ENCODE measurements at places on chromosomes 7 and 10.

DNA sequence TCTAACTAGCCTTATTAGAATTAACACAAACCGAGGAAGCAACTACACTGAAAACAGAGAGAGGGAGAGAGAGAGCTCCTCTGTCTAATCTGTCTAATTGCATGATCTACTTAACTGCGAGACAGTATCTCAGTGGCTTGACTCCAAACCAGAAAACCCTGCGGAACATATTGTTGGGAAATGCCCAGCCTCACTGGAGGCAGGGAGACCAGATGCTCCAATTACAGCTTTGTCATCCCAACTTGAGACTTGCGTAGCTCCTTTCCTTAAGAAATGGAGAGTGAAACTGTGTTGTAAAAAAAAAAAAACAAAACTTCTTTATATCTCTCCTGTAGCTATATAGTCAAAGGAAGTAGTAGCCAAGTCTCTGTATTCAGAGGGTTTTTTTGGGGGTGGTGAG, 52.0 kb upstream of the ZNRF2 start:
- DNase-seq = no peak

- no peak for DNase-seq
Observed at GRCh38 chr7:82390936-82391335, 52.6 kb downstream of the CACNA2D1 start.

DNA sequence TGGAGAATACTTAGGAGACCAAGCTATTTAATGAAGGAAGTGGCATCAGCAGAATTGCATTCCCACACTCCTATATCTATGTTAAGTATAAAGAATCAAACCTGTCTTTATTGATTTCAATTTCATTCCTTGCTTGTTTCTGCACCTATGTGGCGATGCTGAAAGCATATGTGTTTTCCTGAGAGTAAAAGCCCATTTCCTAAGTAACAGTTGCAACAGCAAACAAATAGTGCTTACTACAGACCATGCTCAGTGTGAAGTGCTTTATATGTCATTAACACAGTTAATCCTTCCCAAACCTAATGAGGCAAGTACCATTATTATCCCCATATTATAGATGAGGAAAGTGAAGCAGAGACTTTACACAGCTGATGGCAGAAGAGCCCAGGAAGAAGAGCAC, 552.1 kb downstream of the PARD3 start:
- no peak for DNase-seq

DNA sequence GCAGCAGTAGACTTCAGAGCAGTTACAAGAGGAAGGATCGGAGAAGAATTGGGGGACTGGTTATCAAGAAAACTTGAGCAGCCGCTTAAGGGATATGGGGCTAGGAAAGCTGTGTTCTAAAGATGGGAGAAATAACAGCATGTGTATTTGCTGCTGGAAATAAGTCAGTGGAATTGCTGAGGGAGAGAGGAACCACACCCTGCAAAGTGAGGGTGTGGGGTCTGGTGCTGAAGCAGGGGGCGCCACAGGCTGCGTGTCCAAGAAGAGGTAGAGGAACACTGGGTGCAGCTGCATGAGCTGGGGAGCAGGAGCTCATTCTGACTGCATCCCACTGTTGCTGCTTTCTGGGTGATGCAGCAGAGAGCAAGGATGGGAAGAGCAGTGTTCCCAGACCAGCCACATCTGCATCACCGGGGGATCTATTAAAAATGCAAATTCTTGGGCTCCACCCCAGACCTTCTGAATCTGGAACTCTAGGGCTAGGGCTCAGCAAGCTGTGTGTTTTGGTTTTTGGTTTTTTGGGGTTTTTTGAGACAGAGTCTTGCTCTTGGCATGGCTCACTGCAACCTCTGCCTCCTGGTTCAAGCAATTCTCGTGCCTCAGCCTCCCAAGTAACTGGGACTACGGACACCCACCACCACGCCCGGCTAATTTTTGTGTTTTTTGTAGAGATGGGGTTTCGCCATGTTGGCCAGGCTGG, 97.1 kb upstream of the DNAJB6 start:
- no peak for DNase-seq

- DNase-seq = no peak
Observed at GRCh38 chr10:31932838-31933237, 4.2 kb upstream of the ARHGAP12 start.

GRCh38 chr10:35911954-35912353, 269.9 kb upstream of the FZD8 start:
- no peak for DNase-seq

GRCh38 chr10:131560706-131561355, 249.3 kb upstream of the TCERG1L start:
- DNase-seq = no peak

GRCh38 chr7:7897949-7898515, 70.6 kb upstream of the GLCCI1 start:
- DNase-seq = no peak

- no peak for DNase-seq
Observed at GRCh38 chr7:110507369-110507768, 583.6 kb upstream of the LRRN3 start.

GRCh38 chr7:90007001-90007654, 147.1 kb upstream of the STEAP1 start:
- no peak for DNase-seq

- DNase-seq = no peak
Observed at GRCh38 chr7:121182902-121183301, 145.9 kb upstream of the WNT16 start.

GRCh38 chr10:118805146-118805545, 50.4 kb upstream of the CACUL1 start:
- DNase-seq = peak; percentile 75

- DNase-seq = no peak
Observed at GRCh38 chr10:9613338-9614075, 1404.2 kb upstream of the CELF2 start.

GRCh38 chr7:11171569-11172192, 198.0 kb downstream of the PHF14 start:
- DNase-seq = no peak

DNA sequence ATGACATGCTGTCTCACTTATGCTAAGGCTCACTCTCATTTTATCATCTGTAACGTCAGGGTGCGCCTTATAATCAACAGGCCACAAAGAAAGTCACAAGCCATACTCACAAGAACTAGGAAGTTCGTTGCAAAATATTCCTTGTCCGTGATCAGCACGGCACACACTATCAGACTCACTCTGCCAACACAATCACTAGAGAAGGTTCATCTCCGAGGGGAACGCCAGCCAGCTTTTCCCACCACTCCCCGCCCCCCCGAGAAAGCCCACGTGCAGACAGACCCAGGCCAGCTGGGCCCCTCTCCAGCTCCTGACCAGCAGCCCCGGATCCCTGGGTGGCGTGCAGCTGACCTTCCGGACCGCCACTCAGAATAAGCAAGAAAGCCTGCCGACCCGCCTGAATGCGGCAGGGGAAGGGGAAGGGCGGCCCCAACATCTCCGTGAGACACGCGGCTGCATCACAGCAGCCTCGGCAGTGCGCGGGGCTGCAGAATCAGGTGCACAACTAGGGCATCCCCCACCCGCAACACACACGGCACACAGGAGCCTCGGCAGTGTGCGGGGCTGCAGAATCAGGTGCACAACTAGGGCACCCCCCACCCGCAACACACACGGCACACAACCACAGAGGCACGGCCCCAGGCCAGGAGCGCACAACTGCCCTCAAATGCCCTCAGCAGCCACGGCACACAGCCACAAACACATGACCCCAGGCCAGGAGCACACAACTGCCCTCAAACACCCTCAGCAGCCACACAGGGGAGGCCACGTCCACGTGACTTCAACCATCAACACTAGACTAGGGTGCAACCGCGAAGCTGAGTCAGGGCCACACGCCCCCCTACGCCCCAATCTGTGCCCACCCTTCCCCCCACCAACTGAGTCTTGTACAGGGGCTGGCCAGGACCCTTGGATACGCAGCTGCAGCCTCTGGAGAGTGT, 2.5 kb upstream of the GPR146 start:
- no peak for DNase-seq

GRCh38 chr10:5584895-5585516, 60.2 kb downstream of the CALML3 start:
- DNase-seq = no peak

DNA sequence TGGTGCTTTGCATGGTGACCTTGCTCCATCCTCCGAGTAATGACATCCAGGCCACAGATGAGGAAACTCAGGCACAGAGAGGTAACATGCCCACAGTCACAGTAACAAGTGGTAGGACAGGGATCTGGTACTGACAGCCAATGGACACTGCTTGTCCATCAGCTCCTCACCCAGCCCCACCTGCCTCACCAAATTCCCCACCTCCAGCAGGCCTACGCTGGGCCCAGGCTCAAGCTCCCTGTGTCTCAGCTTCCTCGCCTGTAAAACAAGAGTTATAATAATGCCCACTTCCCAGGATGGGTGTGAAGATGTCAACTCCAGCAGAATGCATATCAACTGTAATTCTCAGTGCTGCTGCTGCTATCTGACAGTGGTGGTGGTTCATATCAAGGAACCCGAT, 123.8 kb downstream of the GRID1 start:
- no peak for DNase-seq

GRCh38 chr10:69445041-69445440, 6.2 kb upstream of the TSPAN15 start:
- DNase-seq = no peak

All from esophagus muscularis mucosa (tissue), 4 donors.